ENCODE measurements at places on chromosomes 11 and 22.

DNA sequence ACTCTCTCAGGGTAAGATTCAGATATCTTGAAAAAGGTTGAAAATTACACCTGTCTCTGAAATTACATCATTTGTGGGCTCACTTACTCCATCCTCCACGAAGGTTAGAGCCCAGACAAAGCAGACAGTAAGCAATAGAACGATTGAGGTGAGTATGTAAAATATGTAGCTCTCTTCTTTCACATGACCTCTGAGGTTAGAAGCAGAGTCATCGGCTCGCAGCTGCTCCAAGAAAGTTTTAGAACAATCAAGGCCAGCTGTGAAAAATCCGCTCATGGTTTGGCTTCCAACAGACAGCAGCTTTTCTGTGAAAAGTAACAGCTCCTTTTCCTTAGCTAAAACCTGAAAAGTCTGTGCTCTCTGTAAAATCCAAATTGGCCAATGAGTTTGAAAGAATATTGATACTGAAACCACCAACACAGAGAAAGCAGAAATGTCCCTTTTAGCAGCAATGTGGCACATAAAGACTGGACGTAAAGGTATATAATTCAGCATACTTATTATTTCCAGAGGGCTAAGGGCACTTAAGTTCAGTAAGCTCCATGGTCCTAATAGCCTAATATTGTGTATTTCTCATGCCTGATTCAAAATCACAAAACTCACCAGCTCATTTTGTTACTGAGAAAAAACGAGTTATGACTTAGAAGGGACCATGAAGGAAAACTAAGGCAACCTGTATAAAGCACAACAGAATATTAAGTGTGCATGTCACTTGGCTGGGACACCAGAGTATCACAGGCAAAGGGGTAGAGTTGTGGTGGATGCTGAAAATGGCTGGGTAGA, 78.2 kb downstream of the FAM76B start:
- DNase-seq, result no peak

GRCh38 chr22:24434471-24435322, 7.3 kb downstream of the ADORA2A start:
- DNase-seq, result no peak

DNA sequence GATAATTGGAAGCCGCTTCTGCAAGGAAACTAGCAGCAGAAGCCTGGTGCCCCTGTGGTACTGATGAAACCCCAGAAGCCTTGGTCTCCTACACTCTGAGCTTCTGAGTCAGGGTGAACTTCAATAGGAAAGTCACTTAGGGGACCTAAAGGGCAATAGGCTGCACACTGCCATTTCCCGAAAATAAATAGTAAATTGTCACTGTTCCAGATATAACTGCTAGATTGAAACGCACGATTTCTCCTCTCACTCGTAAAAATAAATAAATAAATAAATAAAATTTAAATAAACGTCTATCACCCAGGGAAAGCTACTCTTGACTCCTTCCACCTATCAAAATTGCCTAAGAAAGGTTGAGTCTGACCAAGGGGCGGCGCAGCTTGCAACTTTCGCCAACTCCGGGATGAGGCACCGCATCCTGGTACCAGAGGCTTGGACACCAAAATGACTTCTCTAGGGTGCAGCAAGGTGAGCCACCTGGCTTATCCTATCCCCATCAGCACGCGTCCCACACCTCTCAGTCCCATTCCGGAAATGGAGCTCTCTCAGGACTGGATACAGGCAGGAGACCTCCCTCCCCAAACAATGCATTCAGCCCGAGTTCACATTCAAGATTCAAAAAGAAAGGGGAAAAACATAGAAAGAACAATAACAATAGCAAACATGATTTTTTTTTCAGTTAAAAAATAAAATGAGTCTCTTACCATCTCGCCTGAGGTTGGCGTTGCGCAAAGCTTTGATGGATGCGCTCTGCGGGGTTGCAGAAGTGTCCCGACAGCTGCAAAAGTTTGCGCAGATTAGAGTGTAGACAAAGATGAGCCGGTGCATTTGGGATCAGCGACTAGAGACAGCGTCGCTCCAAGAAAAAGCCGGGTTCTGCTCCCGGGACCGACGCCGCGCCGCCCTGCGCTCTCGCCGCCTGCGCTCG, 583 bp downstream of the PDGFD start:
- no peak for DNase-seq

DNA sequence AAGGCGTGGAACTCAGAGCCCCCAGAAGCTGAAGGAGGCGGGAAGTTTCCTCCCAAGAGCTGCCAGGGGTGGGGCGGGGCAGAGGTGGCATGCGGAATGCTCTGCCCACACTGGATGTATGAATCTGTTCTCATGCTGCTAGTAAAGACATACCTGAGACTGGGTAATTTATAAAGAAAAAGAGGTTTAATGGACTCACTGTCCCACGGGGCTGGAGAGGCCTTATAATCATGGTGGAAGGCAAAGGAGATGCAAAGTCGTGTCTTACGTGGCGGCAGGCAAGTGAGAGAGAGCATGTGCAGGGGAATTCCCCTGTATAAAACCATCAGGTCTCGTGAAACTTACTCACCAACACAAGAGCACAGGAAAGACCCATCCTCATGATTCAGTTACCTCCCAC, 57.6 kb downstream of the SMIM38 start:
- DNase-seq, result no peak

DNA sequence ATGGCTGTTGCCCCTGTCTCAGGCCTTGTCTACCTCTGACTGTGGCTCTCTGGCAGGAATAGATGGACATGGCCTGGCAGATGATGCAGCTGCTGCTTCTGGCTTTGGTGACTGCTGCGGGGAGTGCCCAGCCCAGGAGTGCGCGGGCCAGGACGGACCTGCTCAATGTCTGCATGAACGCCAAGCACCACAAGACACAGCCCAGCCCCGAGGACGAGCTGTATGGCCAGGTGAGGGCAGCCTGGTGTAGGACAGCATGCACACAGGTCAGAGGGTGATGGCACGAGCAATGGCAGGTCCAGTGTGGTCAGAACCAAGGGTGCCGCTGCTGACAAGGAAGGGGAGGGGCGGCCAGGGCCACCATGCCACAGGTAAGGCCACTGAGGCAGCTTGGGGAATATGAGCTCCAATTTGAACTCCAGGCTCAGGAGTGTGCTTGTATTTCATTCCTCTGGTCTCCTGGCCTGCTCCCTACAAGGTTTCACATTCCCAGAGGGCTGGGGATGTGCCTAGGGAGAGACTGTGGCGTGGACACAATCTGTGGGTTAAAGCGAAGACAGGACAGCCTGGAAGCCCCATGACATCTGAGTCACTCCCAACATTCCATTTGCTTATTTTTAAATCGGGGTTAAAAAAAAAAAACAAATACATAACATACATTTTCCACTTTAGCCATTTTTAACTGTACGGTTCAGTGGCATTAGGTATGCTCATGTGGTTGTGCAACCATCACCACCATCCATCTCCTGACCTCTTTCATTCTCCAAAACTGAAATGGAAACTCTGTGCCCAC, 562 bp downstream of the FOLR3 start:
- no peak for DNase-seq

DNA sequence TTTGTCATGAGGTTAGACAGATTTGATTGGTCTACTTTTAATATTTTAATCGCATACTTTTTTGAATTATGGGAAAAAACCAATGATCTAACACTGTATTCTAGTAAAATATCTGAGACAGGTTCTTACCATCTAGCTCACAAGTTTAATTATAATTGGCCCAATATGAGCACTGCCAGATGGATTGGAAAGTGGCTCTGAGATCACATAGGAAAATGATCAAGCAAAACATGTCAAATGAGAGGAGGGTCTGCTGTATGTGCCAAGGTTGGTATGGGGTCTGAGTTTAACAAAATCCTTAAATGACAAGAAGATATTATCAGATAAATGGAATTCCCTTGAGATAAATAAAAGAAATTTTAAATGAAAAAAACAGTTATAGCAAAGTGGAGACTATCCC, 264.7 kb downstream of the TTC28 start:
- no peak for DNase-seq

DNA sequence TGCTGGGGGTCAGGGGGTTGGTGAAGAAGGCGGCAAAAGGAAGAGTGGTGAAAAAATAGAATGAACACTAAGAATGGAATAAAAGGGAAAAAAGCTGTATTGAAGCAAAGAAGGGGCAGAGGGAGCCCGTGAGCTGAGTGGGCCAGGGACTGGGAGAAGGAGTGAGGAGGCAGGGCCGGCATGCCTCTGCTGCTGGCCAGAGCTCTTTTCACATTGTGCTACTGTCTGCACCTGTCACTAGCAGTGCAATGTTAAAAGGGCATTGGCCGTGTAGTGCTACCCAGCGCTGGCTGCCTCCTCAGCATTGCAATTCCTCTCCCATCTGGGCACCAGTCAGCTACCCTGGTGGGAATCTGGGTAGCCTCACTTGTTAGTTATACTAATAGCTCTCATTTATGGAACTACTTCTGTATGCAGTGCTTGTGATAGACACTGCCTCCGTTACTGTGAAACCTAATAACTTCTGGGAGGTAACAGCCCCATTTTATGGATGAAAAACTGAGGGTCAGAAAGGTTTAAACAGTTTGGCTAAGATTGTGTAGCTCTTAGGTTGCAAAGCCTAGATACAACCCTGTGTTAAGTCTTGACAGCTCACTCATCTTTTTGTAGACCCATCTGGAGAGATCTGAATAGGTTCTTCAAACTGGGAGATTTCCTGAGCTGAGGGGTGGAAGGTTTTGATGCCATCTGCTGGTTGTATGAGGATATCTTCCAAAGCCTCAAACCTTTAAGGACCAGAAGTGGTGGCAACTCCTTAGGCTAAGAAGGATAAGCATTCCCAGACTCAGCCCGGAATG, 8.5 kb downstream of the YPEL4 start:
- no peak for DNase-seq

DNA sequence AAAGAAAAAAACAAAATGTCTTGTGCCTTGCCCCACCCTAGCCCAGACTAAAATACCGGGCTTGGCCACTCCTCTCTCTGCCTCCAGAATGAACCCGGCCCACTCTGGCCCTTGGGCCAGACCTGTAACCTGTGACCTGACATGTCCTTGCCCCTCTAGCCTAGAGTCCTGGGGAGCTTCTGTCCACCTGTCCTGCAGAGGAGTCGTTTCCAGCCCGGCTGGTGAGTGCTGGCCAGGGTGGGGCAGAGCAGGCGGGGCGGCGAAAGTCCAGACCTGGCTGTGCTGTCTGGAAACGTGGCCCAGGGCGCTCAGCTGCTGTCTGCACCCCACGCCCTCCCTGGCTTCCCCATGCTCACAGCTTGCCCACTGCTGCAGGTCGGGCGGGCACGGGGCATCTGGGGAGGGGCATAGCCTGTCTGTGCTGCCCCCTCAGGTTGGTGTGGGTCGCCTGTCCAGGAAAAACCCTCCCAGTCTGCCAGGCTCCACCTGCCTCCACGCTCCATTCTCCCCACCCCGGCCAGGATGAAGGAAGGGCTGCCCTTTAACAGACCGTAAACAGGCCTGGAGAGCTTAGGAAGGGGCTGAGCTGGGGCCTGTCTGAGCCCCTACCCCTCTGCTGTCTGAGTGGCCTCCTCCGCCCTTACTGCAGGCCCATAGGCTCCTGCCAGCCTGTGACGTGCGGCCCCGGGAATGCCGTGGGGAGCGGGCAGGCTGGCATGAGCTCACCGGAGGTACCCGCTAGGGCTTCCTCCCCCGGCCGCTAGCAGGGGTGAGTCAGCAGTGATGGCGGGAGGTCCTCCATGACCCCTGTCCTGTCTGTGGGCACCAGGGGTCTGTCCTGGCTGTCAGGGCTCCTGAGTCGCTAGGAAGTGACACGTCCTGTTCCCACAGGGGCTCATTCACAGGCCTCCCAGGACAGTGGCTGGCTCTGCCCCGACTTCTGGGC, 1.9 kb downstream of the CD151 start:
- DNase-seq, result no peak

DNA sequence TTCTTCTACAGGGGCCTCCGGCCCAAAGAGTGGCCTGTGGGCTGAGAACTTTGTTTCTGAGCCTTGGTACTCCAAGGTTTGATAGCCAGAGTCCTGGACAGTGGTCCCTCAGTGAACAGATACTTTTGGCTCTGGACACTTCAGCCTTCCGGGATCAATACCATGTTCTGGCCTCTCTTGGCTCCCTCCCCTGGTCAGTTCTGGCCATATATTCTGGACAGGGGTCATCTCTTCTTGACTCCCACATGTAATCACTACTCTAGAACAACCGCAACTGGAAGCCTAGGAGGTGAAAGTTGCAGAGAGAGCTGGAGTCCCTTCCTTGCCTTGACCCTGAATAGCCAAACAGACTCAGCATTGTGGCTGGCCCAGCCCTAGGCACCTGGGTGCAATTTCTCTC, 2.3 kb downstream of the RTN4RL2 start:
- no peak for DNase-seq

GRCh38 chr11:111097191-111097590, 148.3 kb upstream of the POU2AF2 start:
- no peak for DNase-seq

- no peak for DNase-seq
Observed at GRCh38 chr11:71169313-71169712, 83.1 kb downstream of the SHANK2 start.

- DNase-seq, result no peak
Observed at GRCh38 chr22:49199224-49199623, 628.4 kb downstream of the BRD1 start.

DNA sequence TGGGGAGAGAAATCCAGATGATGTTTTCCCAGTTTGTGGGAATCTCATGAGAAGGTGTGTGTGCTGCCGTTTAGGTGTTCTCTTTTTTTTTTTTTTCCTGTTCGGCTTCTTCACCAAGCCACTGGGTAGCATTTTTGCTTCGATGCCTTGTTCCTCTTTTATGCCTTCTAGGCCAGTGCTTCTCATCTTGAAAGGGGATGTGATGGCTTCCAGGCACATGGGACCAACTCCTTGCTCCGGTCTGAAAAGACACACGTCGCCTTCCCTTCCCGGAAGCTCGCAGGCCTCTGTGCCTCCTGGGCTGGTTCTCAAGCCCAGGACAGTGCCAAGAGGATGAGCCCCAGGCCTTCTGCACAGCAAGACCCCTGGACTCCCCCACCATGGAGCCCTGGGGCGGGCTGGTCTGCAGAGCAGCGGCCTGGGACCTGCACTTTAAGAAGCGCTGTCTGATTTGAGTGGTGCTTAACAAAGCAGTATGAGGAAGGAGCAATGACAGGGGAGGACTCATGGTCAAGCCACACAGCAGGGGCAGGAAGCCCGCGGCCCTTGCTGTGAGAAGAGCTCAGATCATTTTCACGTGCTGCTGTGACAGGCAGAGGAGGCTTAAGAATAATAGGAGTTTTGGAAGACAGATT, 158.8 kb downstream of the MPPED1 start:
- no peak for DNase-seq

- DNase-seq, result no peak
Observed at GRCh38 chr22:48393041-48393370, 1434.7 kb downstream of the BRD1 start.

Data from hippocampal formation (tissue), 2 donors.